ENCODE measurements at places on chromosomes 4 and X. TPM values are rescaled to one million over a fixed set of nuclear protein-coding genes. Genes with fewer than 3 reads are reported as not detected.

- no peaks in the 10 kb centered on the region for H3K27me3 ChIP-seq
- no peaks in the 10 kb centered on the region for H3K36me3 ChIP-seq
- DNase-seq = no peak
- H3K4me1 ChIP-seq = no peaks in the 10 kb centered on the region
- no peak overlapping the region for H3K27ac ChIP-seq
- H3K4me3 ChIP-seq = no peak overlapping the region
Measured at GRCh38 chrX:139052461-139052860, 340.9 kb upstream of the FGF13 start.

GRCh38 chr4:4609622-4610334, 67.9 kb upstream of the STX18 start:
- no peaks in the 10 kb centered on the region for H3K4me1 ChIP-seq
- H3K27me3 ChIP-seq = no peaks in the 10 kb centered on the region
- H3K27ac ChIP-seq = no peak overlapping the region
- no peaks in the 10 kb centered on the region for H3K36me3 ChIP-seq
- H3K4me3 ChIP-seq = no peak overlapping the region
- DNase-seq = no peak

GRCh38 chr4:159600061-159600460, 497.2 kb downstream of the RAPGEF2 start:
- H3K4me1 ChIP-seq = no peaks in the 10 kb centered on the region
- DNase-seq = peak; percentile 27
- no peak overlapping the region for H3K4me3 ChIP-seq
- peak overlapping the region; percentile 22 for H3K27ac ChIP-seq
- H3K27me3 ChIP-seq = no peaks in the 10 kb centered on the region

GRCh38 chr4:26885912-26886274, 25.3 kb downstream of the STIM2 start:
- no peaks in the 10 kb centered on the region for H3K36me3 ChIP-seq
- H3K4me3 ChIP-seq = no peak overlapping the region
- H3K27me3 ChIP-seq = no peaks in the 10 kb centered on the region
- H3K27ac ChIP-seq = no peak overlapping the region
- no peak for DNase-seq
- H3K4me1 ChIP-seq = peaks cover 3% of the 10 kb centered on the region

GRCh38 chrX:17547658-17548057, 172.7 kb downstream of the NHS start:
- DNase-seq = peak; percentile 72
- no peak overlapping the region for H3K27ac ChIP-seq
- no peaks in the 10 kb centered on the region for H3K36me3 ChIP-seq
- no peak overlapping the region for H3K4me3 ChIP-seq

Gene HPSE
- 3.8 TPM for polyA plus RNA-seq

Gene NDST3
- 1.6 TPM for polyA plus RNA-seq

Gene TMEM271
- not detected for polyA plus RNA-seq

Data from hepatocyte (in vitro differentiated cells).